ENCODE measurements at places on chromosomes 2 and 18. TPM values are rescaled to one million over a fixed set of nuclear protein-coding genes. Genes with fewer than 3 reads are reported as not detected.
A peak's percentile ranks its signal among the peaks of the same experiment; 100 is the strongest.

DNA sequence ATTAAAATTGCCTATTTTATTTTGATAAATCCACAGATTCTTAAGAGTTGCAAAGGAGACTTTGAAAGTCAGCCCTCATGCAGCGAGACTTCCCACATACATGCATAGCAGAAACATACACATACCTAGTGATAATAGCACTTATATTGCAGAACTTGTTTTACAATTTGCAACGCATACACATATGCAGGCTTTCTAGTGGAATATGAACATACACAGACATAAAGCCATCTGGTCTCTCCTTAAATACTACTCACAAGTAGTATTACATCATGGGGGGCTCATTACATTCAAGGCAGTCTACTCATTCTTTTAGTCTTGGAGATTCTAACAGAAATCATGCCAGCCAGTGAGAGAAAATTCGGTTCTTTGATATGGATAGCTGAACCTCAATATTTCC lies 295.1 kb upstream of the RND3 start:
- no peak for DNase-seq

GRCh38 chr18:57889841-57890240 lies 86.7 kb upstream of the ATP8B1 start:
- DNase-seq: no peak

GRCh38 chr2:60442608-60443007 lies 110.8 kb downstream of the BCL11A start:
- no peak for DNase-seq

- DNase-seq: peak; percentile 98
Observed at GRCh38 chr18:23106575-23106974, 28.7 kb upstream of the CABLES1 start.

The SPP2 gene
- not detected for total RNA-seq

The CD302 gene
- 9.0 TPM for total RNA-seq
